Stimulated activated CD4-positive, alpha-beta T cell treated with anti-CD3 and anti-CD28 coated beads, Interleukin-4, amount 100 ng/mL, for 24 hours (primary cell): ENCODE measurements at places on chromosomes 13 and 19.

- no peak for DNase-seq
These were observed 28.6 kb downstream of the ZNF44 start for GRCh38 chr19:12265921-12266704.

DNA sequence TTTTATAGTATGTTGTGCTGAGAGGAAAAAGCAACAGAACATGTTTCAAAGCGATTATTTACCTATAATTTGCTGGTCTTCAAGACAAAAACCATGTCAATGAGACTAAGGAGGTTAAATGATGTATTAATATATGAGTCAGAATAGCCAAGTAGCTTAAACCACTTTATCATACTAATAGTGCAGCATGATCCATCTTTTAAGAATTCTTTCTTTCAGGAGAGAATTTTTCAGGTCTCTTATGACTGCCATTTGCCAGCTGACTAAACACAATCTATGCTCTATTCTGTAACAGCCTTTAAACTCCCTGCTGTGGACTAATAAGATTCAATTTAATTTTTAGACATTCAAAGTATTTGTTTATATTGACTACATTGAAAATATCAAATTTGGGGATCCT is 93.7 kb downstream of the TRPC4 start:
- DNase-seq = no peak

DNA sequence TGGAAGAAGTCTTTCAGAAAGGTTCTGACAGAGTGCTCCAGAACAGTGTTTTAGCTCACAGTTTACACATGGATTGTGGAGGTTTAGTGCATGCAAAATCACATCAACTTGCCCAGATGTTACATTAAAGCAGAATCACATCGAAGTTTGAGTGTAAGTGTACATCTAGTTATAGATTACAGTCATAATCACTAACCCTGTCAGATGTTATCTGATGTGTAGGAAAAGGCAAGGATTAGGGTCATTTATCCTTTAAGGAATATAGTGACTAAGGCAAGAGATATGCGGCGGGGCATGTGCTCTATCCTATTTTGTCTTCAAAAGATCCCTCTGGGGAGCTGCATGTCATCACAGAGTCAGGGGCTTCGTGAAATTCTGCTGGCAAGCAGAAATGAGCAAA is 66.9 kb downstream of the CYSLTR2 start:
- DNase-seq = no peak

DNA sequence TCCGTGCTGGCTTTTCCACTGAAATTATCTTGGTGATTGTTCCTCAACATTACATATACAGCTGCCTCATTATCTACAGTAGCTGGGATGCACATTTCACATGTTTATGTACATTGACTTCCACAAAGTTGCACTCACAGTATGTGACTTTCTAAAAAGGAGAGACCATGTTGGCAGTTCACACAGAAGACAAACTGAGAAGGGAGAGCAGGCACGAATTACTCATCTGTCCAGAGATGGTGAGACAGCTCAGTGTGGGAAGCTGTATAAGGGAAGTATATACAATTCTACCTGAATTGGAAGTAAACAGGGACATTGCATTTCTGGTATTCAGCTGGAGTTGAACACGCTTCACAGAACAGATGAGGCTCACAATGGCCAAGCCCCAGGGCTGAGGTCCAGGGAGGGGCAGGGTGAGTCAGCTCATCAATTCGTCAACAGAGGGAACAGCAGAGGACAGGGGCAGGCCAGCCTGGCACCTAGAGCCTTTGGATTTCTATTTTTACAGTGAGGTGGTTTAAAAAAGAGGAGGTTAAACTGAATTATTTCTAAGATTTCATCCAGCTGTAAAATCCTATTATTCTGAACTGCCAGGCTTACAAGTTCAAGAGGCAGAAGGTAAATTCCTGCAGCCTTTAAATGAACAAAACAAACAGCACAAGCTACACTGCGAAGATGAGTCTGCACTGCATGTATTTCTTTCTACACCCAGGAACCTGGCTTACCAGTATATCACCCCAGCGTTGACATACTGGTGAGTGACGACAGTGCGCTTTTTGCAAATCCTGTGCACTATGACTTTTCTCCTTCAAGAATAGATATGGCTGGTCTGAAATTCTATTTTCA is 9.8 kb downstream of the PARP4 start:
- DNase-seq = no peak
